ENCODE measurements at places on chromosomes 1 and 21.

DNA sequence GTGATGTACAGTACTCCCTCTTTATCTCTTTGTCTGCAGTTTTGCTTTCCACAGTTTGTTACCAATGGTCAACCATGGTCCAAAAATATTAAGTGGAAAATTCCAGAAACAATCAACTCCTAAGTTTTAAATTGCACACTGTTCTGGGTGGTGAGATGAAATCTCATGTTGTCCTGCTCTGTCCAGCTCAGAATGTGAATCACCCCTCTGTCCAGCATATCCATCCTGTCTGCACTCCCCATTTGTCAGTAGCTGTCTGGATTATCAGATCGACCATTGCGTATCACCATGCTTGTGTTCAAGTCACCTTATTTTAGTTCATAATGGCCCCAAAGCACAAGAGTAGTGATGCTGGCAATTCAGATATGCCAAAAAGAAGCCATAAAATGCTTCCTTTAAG, 118.2 kb upstream of the PDE4B start:
- no peak for DNase-seq

DNA sequence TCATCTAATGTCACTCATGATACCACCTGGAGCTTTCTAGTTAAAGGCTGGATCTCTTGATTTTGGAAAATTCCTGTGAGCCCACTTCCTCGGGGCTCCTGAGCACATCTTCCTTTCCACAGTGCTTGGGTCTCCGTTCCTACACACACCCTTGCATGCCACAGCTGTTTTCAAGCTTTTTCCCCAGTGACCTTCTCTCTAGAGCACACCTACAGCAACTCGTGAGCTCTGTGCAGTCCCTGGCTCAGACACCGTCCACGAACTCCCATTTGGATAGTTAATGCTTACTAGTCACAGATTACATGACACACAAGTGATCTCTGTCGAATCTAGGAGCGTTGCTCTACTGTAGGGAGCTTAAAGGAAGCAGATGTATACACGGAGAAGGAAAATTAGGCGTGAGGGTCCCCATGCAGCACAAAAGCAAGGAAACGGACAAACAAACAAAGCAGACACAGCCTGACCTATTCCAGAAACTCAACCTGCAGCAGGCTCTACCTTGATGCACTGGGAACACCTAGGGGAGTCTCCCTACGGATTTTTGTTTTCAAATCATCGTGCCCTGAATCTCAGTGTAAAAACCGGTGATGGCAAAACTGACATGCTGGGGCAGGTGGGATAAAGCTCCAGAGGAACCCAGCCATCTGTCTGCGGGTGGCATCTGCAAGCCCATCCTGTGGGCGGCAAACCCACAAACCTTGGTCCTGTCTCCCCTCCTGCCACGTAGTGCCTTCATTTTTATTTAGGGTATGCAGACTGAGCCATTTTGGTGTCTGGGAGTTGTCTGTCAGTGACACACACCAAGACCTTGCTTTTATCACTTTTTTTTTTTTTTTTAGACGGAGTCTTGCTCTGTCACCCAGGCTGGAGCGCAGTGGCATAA, 177.8 kb downstream of the RUNX1 start:
- DNase-seq: no peak

DNA sequence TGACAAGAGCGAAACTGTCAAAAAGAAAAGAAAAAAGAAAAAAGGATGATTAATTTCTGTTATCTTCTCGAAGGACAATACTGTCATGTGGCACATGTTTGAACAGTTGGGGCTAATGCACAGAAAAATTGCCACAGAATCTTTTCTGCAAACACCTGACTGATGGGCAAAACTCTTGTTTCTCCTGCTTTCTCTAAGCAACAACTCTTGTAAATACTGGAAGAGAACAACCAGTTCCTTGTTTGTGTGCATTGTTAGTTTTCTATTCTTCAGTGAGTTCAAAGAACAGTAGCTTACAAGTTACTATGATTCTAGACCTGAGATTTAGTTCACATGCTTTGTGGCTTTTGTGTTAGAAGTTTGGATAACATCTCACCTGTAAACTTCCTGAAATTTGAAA, 60.7 kb downstream of the CDC14A start:
- DNase-seq: peak; percentile 30

GRCh38 chr1:111988743-111989453, 570 bp downstream of the KCND3 start:
- no peak for DNase-seq

- DNase-seq: no peak
Observed at GRCh38 chr1:243723458-243724043, 126.5 kb downstream of the AKT3 start.

DNA sequence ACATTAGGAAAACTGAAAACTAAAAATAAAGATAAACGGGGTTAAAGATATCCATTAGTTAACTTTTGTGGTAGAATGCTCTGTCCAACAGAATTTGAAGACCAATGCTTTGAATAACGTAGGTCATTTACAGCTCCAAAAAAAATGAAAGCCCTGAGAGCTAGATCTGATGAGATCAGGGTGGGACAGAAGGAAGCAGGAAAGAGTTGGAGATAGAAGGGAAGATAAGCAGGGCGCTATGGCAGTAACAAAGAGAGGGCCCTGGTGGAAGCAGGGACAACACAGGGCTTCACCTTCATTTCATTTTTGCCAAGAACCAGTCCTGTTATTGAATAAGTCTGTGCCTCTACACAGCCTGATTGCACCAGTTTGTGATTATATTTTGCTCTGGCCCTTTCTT, 51.0 kb upstream of the RGS8 start:
- DNase-seq: no peak

DNA sequence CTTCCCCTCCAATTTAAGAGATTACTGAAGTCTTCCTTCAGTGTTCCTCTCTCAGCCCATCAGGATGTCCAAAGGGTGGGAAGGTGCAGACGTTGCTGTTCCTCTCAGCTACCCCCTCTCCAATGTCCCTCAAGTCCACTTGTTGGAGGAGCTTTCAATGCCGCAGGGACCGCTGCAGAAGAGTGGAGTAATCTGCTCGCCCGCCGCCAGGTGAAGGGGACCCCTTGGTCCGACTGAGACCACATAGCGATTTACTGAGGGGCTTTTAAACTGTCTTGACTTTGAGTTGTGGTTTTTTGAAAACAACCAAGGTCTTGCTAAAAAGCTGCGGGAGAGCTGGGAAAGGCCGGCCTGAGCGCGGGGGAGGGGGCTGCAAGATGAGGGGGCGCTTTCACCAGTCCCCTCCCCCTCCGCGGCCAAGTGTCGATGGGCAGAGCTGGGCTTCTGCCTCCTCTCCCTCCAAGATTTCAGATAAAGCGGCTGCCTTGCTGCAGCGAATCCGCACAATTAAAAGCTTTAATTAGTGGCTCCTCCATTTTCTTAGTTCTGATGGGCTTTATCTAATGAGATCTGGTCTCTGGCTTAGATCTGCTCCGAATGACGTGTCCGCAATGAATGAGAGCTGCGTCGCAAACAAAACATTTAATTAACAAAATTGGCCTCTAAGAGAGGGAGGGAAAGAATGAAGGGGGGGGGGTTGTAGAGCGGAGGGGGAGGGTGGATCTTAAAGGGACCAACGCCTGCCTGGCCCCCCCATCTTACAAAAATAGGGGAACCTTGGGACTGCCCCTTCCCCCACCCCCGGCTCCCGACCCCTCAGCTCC, 5.9 kb downstream of the LMO4 start:
- peak; percentile 45 for DNase-seq

- DNase-seq: no peak
Observed at GRCh38 chr21:45874716-45875415, 106.7 kb upstream of the COL6A1 start.

GRCh38 chr1:26434161-26434752, 2.1 kb downstream of the DHDDS start:
- DNase-seq: no peak

GRCh38 chr1:159492575-159493323, 43.1 kb downstream of the OR10J5 start:
- no peak for DNase-seq
